Stimulated activated CD4-positive, alpha-beta T cell treated with anti-CD3 and anti-CD28 coated beads, Interleukin-1b, Interleukin-23, amount 100 ng/mL, for 1 hour (primary cell): ENCODE measurements at places on chromosomes 4 and X.

DNA sequence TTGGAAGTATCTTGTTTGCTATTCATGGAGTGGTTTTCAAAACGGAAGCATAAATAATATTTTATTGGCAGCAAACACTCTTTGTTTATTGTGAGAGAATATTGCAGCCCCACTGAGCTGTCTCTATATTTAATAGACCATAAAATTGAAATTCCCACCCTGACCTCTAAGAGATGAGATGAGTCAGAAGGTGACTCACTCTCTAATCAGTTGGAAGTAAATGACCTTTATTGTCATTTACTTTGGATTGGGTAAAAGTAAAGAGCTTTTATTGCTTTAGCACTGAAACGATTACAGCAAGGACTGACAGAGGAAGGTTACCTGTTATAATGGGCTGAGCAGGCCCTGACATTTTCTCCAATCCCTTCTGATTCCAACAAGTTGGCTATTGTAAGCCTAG lies 55.0 kb downstream of the SYTL5 start:
- no peak for DNase-seq

DNA sequence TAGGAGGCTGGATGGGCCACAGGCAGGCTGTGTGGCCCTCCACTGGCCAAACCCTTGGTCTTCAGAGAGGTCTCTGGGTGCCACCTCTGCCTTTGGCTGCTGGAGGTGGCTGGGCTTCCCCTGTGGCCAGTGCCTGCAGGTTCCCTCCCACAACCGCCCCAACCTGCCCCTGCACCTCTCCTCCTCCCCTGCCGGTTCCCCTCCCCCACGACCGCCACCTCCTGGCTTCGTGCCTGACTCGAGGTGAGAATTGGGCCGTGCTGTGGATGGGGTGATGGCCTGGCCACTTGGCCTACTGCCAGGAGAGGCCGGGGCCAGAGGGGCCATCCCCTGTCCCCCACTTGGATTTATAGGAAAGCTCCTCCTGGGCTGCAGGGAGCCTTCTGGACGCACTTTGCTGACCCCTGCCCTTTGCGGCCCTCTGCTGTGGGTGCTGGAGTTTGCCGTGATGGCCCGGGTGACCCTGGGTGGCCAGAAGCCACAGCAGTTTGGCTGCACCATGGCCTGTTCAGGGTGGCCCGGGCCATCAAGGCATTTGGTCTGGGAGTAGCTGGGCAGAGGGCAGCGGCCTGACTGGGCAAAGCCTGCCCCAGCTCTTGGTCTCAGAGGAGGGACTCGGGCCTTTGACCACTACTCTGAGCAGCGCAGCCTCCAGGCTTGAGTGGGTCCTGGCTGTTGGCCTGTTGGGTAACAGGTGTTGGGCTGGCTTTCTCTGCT lies 3.8 kb downstream of the NAT8L start:
- no peak for DNase-seq

- no peak for DNase-seq
Observed at GRCh38 chr4:17687237-17687857, 72.9 kb downstream of the MED28 start.

DNA sequence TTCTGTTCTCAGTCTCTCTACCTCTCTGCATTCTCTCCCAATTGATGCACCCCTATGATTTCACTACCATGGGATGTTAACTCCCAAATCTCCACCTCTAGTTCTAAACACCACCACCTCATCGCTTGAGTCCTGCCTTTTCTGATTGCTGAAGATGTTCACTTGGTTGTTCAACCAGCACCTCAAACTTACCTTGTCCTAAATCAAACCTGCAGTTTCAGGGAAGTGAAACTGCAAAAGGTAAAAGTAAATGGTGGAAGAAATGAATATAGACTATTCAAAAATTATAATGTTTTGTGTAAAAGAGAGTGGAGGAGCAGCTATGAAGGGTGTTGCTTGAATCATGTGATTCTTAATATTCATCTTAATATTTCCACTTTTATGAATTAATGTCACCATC lies 91.0 kb downstream of the PDE5A start:
- DNase-seq = no peak

DNA sequence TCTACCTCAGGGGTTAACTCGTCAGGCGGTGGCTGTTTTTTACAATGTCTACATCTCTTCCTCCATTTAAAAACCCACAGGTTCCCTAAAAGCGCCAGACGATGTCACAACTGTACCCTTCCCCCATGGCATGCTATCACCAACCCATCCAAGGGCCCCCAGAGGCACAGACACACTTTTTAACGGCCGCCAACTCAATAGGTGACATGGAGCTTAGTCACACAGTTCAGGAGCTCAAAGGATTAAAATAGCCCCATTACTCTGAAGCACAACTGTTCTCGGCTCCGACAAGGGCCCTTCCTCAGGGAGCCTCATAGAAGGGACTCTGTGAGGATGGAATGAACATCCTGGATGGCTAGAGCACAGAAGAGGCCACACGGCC lies 12.4 kb downstream of the SH3KBP1 start:
- DNase-seq = no peak

DNA sequence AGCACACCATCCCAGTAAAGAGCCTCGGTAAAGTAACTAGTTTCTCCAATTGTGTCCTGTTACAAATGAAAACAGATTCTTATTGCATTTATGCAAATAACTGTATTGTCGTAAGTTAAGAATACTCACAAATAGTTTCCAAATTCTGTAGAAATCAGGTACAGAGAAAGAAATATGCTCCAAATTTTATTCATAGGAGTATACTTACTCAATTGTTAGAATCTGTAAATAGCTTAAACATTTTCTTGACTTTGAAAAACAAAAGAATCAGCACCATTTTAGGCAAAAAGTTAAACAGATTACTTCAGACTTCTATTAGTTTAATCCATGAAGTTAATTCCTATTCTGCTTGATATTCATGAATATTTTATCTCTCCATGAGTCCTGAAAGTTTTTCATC lies 10.7 kb downstream of the CNGA1 start:
- no peak for DNase-seq

DNA sequence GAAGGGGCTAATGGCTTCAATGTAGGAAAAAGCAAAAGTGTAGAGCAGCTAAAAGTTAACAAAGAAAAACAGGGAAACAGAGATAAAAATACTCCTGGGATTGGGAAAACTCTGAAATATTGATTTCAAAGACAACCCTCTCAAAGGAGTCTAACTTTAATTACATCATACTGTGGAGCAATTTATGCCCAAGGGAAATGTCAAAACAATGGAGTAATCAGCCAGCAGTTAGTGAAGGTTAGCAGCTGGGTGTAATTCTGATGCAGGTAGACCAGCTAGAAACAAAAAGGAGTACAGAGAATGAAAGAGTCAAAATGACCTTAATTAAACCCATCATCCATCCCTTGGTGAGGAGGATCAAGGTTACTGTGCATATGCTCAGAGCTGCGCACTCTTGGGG lies 169.0 kb downstream of the ADAM29 start:
- DNase-seq = no peak

DNA sequence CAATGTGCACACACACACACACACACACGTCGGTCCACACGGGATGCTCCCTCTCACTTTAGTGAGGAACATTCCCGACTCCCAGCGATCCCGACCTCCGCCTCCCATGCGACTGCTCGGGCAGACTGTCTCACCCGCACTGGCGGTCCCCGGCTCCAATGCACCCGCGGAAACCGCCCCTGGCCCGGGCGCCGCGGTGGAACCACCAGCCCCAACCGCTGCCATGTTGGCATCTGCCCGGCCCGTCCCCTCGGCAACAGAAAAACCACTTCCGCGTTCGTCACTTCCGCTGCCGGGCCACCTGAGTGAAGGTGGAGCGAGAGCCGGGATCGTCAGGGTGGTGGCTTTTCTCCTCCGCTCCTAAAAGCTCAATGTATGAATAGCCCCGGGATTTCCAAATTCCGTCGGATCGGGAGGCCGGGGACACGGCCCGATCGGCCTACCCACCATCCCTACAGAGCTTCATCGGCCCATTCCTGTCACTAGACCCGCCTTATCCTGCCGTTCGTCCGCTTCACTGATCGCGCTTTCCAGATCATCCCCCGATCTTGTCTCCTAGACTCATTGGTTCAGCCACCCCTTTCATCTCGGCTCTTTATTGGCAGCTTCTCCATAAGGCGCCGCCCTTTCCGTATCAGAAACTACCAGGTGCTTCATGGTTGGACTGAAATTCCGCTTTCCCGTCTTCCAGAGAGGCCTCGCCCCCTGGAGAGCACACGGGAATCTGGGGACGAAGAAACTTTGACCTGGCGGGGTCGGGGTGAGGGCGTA lies at the start of gene SLC35A2:
Gene SLC35A2 (minus strand): TSS at position 235 of the 771 bp plus-strand sequence. CDS start 10 bp downstream, at position 225.
- peak; percentile 65 for DNase-seq

GRCh38 chrX:48467281-48467761 lies 2.7 kb downstream of the SLC38A5 start:
- no peak for DNase-seq

GRCh38 chr4:84366907-84367306 lies 132.2 kb downstream of the NKX6-1 start:
- DNase-seq = no peak

DNA sequence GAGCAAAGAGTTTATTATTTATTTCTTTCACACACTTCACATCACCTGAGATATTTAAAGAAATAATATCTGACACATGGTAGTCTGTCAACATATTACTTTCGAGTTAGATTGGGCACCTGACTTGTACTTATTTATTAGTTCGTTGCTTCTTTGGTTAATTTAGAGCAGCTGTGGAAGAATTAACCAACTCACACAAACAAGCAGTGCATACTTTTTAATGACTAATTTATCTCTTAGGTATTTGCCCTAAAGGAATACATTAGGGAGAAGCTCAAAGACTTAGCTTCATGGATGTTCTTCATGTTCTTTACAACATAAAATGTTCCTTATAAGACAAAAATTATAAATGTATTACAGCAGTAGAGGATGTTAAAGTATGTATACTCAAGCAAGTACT lies 242.9 kb downstream of the ARHGAP24 start:
- no peak for DNase-seq

DNA sequence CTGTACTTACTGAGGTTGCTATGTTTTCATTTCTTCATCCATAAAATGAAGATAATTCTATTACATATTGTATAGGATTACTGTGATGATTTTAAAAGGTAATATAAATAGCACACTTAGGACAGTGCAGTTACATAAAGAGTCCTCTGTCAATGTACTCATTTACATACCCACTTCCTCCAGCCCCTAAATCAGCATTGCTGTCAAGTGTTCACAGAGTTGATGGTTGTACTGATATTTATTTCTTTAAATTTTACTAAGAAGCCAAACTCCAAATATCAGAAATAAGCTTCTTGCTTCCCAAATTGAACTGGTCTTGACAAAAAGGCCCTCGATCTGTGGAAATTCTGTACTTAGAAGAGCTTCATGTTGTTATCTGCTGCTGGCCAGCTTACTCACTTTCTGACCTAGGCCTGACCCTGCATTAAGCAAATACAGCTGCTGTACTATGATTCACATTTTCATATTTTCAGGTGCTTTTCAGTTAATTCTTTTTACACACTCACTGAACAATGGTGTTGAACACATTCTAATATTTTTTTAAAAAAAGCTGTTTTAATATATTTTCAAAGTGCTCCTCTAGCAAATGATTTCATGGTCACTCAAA lies 259.6 kb downstream of the UNC5C start:
- DNase-seq = no peak

- DNase-seq = no peak
Observed at GRCh38 chrX:54248309-54248708, 65.3 kb upstream of the FAM120C start.

DNA sequence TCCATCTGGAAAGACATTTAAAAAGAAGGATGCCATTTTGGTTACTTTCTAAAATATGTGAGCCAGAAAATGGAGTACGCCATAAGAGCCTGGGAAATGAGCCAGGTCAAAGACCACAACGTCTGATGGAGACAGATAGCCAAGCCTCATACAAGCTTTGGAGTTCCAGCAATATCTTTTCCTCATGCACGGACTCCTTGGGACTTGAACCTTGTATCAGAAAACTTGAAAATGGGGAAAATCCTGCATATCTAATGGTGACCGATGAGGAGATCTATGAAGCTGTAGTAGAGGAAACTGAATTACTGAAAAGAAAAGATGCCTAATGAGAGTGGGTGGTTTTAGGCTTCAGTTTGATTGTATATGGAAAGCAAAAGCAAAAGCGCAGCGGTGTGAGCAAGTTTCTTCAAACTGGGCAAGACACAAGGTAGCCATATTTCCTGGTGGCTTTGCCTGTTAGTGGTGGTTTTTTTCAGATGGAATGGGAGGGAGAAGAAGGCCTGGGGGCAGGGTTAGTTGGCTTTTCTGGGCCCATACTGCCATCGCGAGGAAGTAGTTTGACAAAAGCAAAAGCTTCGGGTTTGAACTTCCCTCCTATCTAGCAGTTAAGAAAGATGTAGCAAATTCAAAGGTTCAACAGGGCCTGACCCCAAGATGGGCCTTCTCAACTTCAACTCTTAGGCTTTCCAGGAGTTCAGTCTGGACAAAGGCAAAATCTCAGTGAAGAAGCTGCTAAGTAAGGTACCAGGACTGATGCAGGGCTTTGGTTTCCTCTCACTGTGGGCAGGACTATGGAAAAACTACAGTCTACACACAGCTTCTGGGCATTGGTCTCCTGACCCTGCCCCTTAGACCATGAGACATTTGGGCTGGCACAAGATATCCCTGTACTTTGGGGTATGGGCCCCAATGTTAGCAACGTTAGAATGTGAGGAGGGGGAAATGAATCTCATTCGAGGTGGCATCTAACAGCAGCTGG lies 210.0 kb upstream of the STK26 start:
- DNase-seq = peak; percentile 41

DNA sequence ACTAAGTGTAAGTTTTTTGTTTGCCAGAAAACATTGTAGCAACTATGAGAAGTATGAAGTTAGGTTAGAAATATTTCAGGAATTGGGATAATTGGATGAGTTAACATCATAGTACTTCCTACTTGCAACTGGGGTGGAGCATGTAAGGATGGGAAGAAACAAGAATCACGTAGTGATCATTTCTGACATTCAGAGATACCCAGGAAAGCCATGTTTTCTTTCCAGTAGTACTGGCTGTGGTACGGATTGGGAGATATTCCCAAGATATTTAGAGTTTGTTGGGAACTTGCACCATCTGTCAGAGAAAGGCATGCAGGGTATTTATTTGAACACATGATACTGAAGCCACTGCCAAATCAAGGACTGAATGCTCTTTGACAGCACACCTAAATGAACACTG lies 87.6 kb upstream of the SLC4A4 start:
- no peak for DNase-seq

DNA sequence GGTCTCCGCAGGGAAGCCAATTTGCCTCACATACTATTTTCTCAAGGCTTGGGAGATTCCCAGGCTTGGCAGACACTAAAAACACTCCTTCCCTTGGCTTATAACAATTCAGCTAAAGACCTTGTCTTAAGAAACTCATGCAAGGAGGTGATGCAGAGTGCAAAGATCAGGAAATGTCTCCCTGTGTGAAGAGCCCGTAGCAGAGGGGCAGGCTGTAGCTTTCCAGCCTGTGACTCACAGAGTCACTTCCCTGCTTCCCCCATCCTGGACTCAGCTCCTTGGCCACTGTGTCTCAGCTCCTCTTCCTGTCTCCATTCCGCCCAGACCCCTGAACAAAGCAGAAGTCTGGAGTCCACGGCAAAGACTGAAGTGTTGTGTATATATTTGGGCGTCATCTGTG lies 56.1 kb downstream of the KDR start:
- DNase-seq = no peak

- no peak for DNase-seq
Observed at GRCh38 chrX:134634691-134635090, 23.6 kb downstream of the PLAC1 start.

GRCh38 chrX:119095936-119096335 lies 23.1 kb downstream of the CT47C1 start:
- DNase-seq = no peak
